ENCODE measurements at places on chromosomes 6 and 20.
A peak's percentile ranks its signal among the peaks of the same experiment; 100 is the strongest.

DNA sequence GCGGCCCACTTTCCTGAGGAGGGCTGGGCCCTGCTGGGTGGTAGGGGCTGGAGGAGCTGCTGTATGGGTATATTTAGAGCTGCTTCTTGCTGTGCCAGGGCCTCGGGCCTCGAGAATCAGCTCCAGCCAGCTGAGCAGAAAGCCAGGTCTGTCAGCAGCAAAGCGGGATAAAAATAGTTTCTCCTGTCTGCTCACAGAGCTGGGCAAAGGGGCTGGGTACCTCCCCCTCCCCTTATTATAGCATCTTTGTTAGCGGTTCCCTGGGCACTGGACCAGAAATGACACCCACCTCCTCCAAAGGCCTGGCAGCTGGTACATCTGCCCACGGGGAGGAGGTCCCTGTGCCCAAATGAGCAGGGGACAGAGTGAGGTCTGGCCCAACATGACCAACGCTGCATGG, 6.0 kb downstream of the SCRT2 start:
- DNase-seq, result no peak

- no peak for DNase-seq
These were observed 12.3 kb downstream of the PCK1 start for GRCh38 chr20:57573242-57573641.

GRCh38 chr20:43323592-43323991, 133.9 kb upstream of the PTPRT start:
- DNase-seq, result no peak

GRCh38 chr6:142301651-142302391, at the start of gene ADGRG6:
TSS of gene ADGRG6 (plus strand) at chr6:142302007. CDS start at chr6:142302330, 323 bp downstream.
- peak; percentile 1 for DNase-seq

- no peak for DNase-seq
These were observed 311.4 kb downstream of the CDH26 start for GRCh38 chr20:60269573-60270162.

DNA sequence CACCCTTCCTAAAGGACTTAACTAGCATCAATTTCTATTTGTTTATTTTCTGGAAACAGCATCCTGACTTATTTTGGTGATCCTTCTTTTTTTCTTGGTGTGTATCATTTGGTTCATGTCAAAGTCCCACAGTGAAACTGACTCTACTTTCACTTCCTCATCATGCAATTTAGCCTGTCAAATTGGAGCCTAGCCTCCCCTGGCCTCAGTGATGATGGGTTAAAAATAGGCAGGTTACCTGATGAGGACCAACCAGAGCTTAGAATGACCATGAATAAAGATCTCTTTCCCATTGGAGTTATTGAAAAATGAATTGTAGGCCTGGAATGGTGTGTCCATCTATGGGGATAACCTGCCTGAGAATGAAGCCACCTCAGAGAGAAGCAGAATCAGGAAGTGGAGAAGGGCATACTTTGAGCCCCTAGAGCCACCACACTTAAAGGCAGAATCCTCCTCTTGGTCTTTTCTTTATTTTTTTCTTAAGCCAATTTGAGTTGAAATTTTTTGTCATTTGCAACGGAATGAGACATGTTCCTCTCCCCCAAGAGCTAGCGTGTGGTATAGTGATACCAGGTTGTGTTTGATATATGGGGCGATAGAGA, 105.6 kb downstream of the BTBD3 start:
- no peak for DNase-seq

GRCh38 chr6:43054206-43054943, 724 bp upstream of the CUL7 start:
- no peak for DNase-seq

- no peak for DNase-seq
These were observed 46.1 kb upstream of the TNFAIP3 start for GRCh38 chr6:137820952-137821351.

DNA sequence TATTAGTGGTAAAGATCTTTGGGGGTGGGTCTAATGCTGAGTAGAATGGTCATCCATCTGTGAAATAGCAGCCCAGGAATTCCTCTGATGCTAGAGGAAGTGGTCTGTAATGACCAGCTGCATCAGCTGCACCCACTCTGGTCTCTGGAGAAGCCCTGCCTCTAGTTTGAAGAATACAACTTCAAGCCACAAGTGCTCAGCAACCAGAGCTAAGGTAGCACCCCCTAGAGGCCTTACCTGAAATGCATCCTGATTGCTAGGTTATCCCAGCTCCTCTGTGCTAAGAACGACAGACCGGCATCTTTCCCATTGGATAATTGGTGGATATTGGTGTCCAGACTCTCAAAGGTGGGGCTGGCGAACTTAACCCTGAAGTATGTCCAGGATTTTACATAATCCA, 58.2 kb downstream of the DNAH8 start:
- no peak for DNase-seq

DNA sequence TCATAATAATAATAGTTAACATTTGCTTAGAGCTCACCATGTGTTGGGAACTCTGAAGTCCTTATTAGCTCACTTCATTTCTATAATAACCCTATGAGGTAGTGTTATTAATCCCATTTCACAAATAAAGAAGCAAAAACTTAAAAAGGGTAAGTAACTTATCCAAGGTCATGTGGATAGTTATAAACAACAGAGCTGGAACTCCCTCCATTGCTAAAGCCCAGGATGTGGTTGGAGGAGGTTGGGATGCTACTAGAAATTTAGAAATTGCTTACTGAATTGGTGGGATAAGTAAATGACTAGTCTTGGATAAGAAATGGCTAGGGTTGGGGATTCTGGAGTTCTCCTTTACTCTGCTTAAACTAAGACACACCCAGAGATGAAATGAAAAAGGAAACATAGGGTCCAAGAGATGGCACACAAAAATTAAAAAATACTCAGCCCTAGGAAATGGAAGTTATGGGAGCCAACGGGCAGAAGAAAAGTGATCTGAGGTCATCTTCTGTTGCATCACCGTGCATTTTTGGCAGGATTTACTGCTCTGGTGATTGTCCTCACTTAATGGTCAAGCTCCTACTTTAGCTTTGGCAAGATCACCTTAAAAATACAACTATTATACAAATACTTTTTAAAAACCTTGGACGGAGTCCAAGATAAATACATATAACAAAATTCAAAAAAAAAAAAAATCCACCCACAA, 7.7 kb upstream of the CLIC5 start:
- DNase-seq, result no peak

DNA sequence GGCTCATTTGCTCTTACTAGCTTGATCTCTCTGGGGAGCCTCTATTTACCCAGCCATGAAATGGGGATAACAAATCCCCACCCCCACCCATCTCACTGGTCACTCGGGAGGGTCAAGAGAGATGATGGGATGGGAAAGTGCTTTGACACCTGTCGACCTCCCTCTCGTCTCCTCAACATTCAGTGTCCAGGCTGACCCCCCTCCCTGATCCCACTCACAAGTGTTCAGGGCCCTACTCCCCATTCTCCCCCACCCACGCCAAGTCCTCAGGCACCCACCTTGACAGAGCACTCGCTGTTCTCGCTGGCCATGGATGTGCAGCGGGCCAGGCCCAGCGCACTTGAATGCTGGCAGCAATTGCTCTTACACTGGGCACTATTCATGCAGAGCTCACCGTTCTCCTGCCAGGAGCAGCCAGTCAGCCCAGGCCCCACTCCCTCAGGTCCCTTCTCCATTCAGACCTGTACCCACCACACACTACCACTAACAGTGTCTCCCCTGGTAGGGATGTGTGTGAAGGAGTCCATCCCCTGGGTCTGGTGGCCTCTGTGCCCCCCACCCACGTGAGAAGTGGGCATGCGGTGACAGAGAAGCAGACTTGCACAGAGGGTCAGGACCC, 1.6 kb downstream of the CLPS start:
- no peak for DNase-seq

GRCh38 chr6:20571261-20571660, 37.0 kb downstream of the CDKAL1 start:
- no peak for DNase-seq

GRCh38 chr20:63961664-63962425, 5.6 kb upstream of the UCKL1 start:
- DNase-seq, result no peak

DNA sequence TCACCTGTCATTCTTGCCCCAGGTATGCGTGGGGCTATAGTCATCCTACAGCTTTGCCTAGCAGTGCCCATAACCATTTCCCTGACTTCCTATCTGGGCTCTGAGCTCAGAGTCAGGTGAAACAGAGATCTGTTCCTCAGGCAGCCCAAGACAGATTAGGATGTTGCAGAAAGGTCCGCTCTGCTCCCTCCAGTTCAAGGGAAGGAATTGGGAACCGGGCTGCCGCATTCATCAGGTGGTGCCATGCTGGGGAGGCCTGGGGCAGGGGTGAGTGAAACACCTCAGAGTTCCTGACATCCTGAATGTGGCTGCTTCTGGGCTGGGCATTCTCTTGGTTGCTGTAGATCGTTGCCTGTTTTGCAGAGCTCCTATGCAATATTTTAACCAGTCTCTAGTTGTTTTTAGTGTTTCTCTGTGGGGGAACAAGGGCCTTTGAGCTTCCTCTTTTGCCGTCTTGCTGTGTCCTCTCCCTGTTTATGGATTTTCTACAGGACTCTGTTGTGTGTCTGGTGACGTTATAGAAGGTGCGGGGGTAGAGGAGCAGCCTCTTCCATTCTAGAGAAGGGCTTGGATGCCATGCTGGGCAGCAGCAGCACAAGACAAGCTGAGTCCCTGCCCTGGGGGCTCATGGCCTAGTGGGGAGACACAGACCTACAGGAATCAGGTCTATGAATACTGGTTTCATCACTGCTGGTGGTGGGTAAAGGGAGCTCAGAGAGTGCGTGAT, 9.2 kb downstream of the ENTPD6 start:
- DNase-seq, result no peak

DNA sequence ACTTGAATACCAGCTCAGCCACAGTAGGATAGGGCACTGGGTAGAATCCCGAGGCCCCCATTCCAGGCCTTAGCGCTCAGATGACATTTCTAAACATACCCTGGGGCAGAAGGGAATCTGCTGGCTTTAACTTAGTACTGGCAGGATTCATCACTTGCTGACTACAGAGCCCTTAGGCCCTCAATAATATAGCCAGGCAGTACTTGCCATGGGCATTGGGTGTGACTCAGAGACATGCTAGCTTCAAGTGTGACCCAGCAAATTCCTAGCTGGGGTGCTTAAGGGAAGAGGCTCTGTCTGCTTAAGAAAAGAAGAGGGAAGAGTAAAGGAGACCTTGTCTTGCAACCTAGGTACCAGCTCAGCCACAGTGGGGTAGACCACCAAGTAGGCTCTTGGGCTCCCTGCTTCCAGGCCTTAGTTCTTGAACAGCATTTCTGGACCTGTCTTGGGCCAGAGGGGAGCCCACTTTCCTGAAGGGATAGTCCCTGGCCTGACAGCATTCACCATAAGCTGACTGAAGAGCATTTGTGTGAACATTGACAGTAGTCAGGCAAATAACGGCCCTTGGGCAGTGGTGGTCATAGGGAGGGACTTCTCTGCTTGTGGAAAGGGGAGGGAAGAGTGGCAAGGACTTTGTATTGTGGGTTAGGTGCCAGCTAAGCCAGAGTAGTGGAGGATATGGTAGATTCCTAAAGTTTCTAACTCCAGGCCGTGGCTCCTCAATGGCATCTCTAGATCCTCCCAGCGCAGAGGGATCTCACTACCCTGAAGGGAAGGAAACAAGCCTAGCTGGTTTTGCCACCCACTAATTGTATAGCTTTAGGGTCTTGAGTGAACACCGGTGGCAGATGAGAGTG, 48.5 kb upstream of the HACE1 start:
- DNase-seq, result no peak

GRCh38 chr20:5991623-5992441, 41.4 kb downstream of the MCM8 start:
- no peak for DNase-seq

- DNase-seq, result peak; percentile 5
These were observed 520.8 kb downstream of the EPM2A start for GRCh38 chr6:145214570-145214969.
